Testis (tissue), 5 donors: ENCODE measurements at places on chromosomes 1 and 21.

DNA sequence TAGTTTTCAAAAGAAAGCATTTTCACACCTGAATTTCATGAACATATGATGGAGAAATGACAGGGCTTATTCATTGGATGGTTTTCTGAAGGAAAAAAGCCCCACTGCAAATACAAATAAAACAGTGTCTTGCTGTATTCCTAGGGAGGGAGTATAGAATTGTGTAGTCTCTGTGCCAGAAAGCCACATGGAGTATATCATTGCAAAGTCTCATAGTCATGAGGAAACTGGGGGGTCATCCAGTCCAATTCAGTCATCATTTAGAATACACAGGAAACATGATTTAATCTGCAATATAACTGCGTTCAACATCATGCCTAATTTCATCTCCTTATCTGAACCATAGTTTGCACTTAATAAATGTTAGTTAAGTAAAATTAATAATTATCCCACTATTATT lies 222.3 kb downstream of the NTNG1 start:
- no peak overlapping the region for H3K4me3 ChIP-seq
- no peak overlapping the region for H3K27ac ChIP-seq
- DNase-seq, result no peak
- H3K36me3 ChIP-seq, result no peaks in the 10 kb centered on the region
- H3K4me1 ChIP-seq, result no peaks in the 10 kb centered on the region
- H3K27me3 ChIP-seq, result no peaks in the 10 kb centered on the region

- no peaks in the 10 kb centered on the region for H3K36me3 ChIP-seq
- H3K27me3 ChIP-seq, result no peaks in the 10 kb centered on the region
- peaks cover 6% of the 10 kb centered on the region for H3K4me1 ChIP-seq
- H3K27ac ChIP-seq, result no peak overlapping the region
Measured at GRCh38 chr1:66356605-66357004, 177.3 kb upstream of the SGIP1 start.

- peak overlapping the region; percentile 21 for H3K27ac ChIP-seq
- no peaks in the 10 kb centered on the region for H3K27me3 ChIP-seq
- peaks cover 70% of the 10 kb centered on the region for H3K4me1 ChIP-seq
Measured at GRCh38 chr1:15418806-15419515, 9.3 kb downstream of the EFHD2 start.

DNA sequence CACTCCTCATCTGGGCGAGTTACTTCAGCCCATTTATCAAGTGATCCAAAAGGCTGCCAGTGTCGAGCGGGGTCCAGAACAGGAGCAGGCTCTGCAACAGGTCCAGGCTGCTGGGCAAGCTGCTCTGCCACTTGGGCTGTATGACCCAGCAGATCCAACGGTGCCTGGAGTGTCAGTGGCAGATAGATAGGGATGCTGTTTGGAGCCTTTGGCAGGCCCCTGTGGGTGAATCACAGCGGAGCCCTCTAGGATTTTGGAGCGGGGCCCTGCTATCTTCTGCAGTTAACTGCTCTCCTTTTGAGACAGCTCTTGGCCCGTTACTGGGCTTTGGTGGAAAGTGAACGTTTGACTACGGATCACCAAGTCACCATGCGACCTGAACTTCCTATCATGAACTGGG lies 7.5 kb downstream of the MMEL1 start:
- peak; percentile 8 for DNase-seq
- no peaks in the 10 kb centered on the region for H3K27me3 ChIP-seq
- H3K4me3 ChIP-seq, result no peak overlapping the region
- peaks cover 4% of the 10 kb centered on the region for H3K4me1 ChIP-seq
- no peak overlapping the region for H3K27ac ChIP-seq

DNA sequence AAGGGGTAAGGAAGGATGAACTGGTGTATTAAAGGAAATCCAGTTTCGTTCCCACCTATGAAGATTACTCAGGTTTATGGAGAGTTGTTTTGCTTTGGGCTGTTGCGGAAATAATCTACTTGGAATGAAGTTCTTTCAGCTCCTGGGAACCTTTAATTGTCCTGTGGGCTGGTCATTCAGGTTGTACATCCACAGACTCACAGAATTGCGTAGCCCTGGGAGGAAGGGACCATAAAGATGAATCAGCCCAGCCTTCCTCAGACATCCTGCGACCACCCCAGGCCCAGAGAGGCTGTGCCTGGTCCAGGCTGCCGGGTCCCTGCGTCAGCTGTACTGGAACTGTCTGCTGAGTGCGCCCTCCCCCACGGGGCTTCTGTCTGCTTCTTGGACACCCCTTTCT lies 72.7 kb downstream of the GALNT2 start:
- peaks cover 60% of the 10 kb centered on the region for H3K4me1 ChIP-seq
- H3K27me3 ChIP-seq, result no peaks in the 10 kb centered on the region
- no peak overlapping the region for H3K27ac ChIP-seq
- DNase-seq, result no peak
- H3K36me3 ChIP-seq, result no peaks in the 10 kb centered on the region

DNA sequence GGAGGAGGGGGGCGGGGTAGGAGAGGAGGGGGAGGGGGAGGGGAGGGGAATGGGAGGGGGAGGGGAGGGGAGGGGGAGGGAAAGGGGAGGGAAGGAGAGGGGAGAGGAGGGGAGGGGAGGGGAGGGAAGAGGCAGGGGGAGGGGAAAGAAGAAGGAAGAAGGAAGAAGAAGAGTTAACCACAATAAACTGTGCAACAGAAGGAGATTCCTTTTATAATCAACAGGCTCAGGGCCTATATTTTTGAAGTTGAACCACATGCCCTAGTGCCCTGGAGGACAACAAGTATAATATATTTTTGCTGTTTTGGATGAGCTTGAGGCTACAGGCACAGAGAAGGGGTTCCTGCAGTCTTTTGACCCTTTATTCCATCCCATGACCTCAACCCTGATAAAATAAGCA lies 228.2 kb upstream of the IRF2BP2 start:
- H3K4me3 ChIP-seq, result no peak overlapping the region
- no peaks in the 10 kb centered on the region for H3K36me3 ChIP-seq
- no peak overlapping the region for H3K27ac ChIP-seq
- H3K4me1 ChIP-seq, result peaks cover 6% of the 10 kb centered on the region
- H3K27me3 ChIP-seq, result no peaks in the 10 kb centered on the region

DNA sequence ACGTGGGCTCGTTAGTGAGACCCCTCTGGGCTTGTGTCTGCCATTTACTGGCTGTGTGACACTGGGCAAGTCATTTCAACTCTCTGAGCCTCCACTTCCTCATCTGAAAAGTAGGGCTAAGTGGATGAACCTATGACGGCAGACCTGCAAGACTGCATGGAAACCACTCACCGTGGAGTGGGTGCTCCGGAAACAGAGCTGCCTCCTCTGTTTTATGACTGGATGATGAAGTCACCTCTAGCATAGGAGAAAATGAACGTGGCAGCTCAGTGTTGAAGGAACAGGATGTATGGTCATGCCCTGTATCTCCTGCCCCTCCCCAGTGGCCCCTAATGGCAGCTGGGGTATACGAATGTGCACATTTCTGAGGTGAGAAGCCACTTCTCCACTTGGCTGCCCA lies 40.5 kb downstream of the STPG1 start:
- H3K4me3 ChIP-seq, result no peak overlapping the region
- no peak overlapping the region for H3K27ac ChIP-seq
- no peaks in the 10 kb centered on the region for H3K36me3 ChIP-seq
- DNase-seq, result no peak

DNA sequence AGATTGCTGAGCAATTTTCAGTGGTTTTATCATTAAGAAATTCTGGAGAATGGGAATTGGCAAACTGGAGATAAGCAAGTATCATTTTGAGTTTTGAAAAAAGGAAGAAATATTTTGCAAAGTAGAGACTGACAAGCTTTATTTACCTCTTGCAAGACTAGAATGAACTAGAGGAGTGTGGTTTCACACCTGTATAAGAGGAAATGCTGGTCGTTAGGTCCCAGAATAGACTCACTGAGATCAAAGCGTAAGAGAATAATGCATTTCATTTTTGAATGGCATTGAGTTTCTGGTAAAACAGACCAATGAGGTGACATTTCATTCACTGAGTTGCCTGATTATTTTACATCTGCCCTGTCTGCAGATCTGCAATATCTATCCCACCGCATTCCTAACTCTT lies 308.1 kb downstream of the ADGRL2 start:
- H3K27me3 ChIP-seq, result no peaks in the 10 kb centered on the region
- no peak overlapping the region for H3K4me3 ChIP-seq
- DNase-seq, result no peak
- H3K27ac ChIP-seq, result no peak overlapping the region
- no peaks in the 10 kb centered on the region for H3K4me1 ChIP-seq
